ENCODE measurements at places on chromosomes 1 and 21.

DNA sequence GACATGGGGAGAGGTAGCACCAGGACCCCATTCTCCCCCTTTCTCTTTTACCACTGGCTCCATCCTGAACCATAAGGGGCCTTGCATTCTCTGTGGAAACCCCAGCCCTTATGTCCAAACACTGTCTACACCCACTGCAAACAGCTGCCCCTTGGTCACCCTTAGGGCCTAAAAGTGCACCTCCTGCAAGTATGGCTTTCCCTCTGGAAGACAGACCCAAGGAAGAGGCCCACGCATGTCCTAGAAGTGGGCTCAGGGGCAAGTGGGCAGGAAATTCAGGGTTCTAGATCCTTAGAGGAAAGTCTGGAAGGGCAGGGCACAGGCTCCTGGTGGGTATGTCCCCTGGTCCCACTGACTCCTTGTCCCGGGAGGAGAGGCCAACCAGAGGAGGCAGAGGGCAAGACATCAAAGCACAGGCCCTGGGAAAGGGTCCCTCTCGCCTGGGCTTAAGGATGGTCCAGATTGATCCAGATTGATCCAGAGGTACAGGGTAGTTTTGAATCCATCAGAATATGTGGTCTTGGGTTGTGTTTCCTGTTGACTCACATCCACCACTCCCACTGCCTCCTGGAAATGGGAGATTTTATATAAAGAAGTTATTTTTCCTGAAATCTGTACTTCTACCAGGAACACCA lies 150.9 kb downstream of the GRIK3 start:
- no peak for DNase-seq

DNA sequence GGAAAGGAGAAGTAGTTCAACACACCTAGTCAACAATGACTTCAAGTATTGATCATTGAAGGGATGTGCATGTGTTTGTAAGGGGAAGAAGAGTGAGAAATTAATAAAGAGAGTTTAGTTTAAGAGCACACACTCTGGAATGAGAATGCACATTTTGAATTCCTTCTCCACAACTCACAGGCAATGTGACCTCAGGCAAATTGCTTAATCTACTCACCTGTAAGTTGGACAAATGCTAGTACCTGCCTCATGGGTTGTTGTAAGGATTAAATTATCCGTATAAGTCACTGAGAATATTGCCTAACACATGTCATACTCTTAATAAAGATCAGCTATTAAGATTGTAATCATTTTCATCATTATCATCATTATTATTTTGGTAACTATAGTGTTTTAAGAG lies 204.0 kb upstream of the NFIA start:
- DNase-seq, result no peak

DNA sequence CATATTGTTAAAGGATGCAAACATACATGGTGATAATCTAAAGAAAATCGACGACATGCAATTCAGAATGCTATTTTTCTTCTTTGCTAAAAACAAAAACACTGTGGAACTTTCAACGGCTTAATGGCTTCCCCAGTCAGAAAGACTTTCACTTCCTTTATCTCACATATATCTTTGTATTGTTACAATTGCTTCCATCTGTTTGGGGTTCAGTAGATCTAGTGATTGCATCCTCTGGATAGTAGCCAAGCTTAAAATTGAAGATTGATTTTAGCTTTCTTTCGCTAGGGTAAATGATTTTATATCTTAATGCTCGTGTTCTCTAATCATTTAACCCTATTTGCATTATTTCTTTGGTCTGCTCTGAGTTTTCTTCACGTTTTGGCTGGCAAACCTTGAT lies 31.8 kb upstream of the ADAMTS1 start:
- no peak for DNase-seq

DNA sequence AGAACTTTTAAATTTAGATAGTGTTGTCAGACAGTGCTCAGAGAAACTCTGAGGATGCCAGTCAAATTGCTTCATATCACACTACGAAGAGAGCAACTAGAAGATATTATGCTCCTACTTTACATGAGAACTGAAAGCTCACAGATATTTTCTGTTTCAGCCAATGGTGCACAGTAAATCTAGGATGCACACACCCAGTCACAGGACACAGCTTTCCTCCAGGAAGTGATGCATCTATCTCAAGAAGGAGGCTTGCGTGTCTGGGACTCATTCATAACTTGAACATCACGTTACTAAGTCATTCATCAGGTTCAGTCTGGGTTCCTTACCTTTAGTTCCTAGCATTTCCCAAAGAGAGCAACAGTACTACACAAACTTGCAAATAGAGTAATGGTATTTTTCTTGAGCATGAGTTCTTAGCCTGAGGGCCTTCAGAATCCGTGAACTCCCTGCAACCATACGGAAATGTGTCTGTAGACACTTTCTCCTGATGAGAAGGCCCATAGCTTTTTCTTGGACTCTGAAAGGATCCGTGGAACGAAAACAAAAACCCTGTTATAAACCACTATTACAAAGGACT lies 12.2 kb downstream of the ZNF697 start:
- DNase-seq, result no peak

GRCh38 chr1:21217812-21218596 lies 41.3 kb upstream of the EIF4G3 start:
- DNase-seq, result peak; percentile 46

DNA sequence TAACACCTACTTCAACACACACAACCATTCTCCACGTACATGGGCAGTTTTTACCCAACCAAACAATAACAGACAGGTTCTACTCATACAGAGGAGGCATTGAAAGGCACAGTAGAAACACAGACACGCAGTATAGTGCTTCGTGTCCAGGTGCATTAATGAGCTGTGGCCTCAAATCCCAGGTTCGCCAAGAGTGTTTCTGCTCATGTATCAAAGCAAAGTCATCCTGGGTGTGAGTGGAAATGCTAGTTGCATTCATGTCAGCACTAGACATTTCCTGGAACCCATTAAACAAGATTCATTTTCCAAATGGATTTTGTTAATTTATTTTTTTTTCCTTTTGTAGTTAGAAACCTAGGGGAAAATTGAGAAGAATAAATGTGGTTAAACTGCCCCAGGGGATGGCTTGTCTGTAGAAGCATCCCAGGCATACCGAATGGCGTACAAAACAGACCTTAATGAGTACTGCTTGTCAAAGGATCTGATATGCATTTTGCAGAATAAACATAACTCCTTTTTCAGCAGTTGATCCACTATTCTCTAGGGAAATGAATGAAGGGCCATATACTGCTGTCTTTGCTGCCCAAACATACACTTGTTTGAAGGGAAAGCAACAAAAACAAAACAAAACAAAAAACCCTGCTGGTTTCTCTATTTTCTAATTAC lies 298.6 kb upstream of the ST6GALNAC5 start:
- no peak for DNase-seq

GRCh38 chr1:7352364-7352763 lies 418.7 kb upstream of the VAMP3 start:
- DNase-seq, result no peak

GRCh38 chr1:116407033-116407432 lies 34.0 kb downstream of the ATP1A1 start:
- no peak for DNase-seq

DNA sequence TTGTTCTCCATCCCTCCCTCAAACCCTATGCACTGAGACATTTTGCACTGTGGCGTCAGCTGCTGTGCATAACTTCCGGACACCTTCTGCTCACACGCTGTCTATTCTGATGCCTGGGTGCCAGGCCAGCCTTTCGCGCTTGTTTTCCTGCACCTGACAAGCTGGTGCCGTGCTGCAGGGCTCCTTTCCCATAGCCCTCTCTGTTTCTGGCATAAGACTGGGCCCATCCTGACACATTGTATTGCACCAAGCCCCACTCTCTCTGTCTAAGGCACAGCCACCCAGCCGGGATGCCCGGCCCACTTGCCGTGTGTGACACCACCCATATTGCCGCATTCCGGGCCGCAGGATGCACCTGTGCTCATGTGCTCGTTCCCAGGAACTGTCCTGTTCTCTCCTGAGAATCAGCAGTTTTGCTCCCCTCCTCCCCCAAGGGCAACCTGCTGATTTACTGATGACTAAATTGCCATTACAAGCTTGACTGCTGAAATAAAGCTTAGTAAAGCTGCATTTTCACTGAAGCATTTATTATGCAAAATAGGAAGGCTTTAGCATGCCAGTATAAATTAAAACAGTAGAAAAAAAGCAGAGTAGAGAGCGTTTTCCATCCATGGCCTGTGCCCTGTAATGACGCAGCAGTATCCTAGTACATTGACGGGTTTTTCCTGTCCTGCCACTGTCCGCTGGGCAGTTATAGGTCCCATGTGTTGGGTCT lies 88.0 kb downstream of the CD247 start:
- DNase-seq, result no peak

- DNase-seq, result no peak
These were observed 30.5 kb downstream of the LRRC3 start for GRCh38 chr21:44485796-44486195.

GRCh38 chr1:104921525-104921924 lies 1171.8 kb downstream of the AMY1C start:
- no peak for DNase-seq

GRCh38 chr1:19140465-19140864 lies 69.6 kb downstream of the UBR4 start:
- DNase-seq, result no peak

- no peak for DNase-seq
These were observed 321.3 kb upstream of the USP24 start for GRCh38 chr1:55536545-55536865.

DNA sequence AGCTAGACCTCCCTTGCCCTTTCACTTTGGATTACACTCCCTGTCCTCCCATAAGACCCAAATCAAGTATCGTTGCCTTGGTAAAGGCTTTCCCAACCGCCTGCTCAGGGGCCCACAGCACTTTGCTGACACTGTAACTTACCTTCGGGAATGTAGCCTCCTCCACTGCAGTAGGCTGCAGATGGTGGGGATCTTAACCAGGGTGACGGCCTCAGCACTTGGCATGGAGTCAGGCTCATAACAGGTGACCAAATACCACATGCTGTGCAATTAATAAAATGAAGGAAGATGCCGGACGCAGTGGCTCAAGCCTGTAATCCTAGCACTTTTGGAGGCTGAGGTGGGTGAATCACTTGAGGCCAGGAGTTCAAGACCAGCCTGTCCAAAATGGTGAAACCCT lies 88.7 kb upstream of the IRF2BP2 start:
- DNase-seq, result no peak

GRCh38 chr1:59219916-59220315 lies 77.0 kb upstream of the FGGY start:
- DNase-seq, result no peak

- no peak for DNase-seq
These were observed 65.5 kb upstream of the AK4 start for GRCh38 chr1:65082346-65083040.

GRCh38 chr1:7912743-7913557 lies 27.7 kb downstream of the TNFRSF9 start:
- no peak for DNase-seq

GRCh38 chr1:180805316-180805715 lies 107.4 kb upstream of the KIAA1614 start:
- no peak for DNase-seq

DNA sequence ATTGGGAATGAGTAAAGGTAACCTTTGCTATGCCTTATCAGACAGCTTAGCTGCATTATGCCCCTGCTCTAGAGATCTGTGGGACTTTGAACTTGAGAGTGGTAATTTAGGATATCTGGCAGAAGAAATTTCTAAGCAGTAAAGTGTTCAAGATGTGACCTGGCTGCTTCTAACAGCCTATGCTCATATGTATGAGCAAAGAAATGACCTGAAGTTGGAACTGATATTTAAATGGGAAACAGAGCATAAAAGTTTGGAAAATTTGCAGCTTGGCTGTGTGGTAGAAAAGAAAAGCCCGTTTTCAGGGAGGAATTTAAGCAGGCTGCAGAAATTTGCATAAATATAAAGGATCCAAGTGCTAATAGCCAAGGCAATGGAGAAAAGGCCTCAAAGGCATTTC lies 90.4 kb downstream of the HHIPL2 start:
- DNase-seq, result no peak

GRCh38 chr1:185156288-185156853 lies 382 bp downstream of the TRMT1L start:
- DNase-seq, result peak; percentile 67

DNA sequence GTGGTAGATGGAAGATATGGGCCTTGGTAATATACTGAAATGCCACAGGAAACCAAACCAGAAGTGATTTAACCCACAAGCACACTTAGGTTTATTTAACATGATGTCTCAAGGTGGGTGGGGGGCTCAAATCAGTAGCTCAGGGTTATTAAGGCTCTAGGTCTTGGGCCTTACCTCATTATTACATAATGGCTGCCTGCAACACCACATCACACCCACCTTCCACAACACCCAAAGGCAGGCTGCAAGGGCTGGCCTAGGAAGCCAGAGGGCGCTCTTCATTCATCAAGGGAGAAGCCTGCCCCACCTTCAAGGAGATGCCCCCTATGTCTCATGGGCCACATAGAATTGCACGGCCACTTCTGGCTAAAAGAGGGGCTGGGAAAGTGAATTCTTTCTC lies 6.0 kb downstream of the TFF1 start:
- DNase-seq, result no peak

DNA sequence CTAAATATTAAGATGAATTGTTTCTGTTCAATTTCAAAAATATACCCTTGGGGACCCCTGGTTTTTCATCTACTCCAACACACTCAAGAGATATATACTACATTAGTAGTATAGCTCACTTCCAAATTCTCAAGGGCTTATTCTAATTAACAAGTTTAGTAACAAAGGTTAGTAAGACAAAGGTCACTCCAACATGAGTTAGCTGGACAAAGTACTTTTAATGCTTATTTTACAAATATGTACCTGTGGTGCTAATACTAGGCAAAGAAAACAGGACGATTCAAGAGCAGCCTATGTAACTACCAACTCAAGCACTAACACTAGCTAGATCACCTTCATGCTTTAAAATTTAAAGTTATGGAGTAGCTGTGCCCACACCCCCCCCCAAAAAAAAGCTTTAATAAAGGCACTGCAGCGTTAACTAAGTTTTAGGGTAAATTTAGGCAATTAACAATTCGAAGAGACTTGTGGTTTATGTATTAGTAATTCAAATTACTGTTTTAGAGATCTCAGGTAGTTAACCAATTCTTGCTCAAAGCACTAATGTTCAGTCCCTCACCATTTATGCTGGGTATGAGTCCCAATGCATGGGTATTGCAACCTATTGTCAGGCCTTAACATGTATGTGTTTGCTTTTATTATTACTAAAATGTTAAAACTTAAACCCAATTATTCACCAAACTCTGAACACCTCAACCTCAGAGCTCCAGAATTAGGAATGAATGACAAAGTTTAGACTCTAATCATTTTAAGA lies 14.1 kb downstream of the HNRNPU start:
- no peak for DNase-seq

- DNase-seq, result no peak
These were observed 212.1 kb downstream of the GPR52 start for GRCh38 chr1:174659823-174660222.

DNA sequence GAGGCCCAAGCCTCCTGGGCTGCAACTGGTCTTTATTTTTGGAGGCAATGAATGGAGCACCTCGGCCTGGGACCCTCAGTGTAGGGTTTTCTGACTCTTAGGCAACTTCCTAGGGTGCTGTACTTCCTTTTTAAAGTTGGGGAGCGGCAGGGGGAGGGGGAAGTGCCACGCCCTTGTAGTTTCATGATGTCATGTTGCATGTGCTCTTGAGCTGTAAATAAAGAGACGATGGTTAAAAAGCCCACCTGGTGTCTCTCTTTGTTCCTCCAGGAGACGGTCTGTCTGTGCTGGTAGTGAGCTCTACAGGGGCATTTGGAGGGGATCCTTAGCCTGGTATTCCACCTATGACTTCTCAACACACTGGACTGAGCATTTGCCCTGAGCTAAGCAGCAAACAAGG lies 10.3 kb upstream of the AGTRAP start:
- no peak for DNase-seq

GRCh38 chr21:24514081-24514733 lies 1093.1 kb downstream of the MRPL39 start:
- no peak for DNase-seq
